Activated CD4-positive, alpha-beta memory T cell treated with anti-CD3 and anti-CD28 coated beads for 36 hours (primary cell): ENCODE measurements at places on chromosomes 1 and 21.

DNA sequence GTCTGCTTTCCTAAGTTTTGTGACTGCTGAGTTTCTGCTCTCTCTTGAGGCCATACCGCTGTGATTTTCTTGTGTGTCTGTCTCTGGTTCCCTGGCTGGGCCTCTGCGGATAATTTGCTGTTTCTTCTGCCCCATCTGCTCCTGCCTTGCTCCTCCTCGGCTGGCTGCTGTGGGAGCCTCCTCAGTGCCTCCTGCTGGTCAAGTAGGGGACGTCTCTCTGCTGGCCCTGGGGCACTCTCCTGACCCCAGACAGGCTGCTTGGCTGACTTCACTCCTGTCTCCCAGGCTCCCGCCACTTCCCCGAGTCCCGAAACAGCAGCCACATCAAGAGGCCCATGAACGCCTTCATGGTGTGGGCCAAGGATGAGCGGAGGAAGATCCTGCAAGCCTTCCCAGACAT is 28.5 kb downstream of the ETNK2 start:
- DNase-seq, result peak; percentile 28

GRCh38 chr1:227828786-227829185 is 13.3 kb downstream of the PRSS38 start:
- DNase-seq, result no peak

GRCh38 chr1:37439349-37439995 is 34.9 kb upstream of the ZC3H12A start:
- DNase-seq, result no peak

DNA sequence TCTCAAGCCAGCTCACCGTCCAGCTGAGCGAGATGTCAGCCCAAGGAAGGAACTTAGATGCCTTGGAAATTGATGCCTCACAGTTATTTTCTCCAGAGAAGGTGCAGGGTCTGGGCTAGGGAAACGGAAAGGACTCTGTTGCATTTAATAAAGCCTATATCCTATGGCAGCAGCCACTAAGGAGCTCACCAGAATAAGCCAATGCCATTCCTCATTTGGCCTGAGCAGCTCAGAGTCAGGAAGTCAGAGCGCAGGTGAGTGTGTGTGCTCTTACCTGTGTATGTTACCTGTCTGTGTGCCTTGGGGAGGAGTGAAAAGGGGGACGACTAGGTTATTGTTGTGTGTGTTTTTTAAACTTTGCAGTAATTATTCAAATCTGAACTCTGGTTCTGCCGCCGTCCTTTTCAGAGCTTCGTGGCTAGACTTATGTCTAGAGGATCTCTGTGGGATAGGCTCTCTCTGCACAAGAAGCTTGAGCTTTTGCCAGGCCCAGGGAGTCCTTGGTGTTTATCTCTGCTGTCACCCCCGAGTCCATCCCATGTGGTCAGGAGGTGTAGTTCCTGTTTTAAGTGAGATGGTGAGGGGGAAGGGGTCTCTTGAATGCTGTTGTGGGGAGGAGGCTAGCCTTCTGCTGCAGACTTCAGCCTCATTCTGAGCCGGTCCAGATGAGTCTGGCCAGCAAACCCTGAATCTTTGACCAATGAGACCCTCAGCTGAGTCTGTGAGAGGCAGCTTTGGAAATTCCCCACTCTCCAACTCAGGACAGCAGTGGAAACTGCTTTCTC is 2.4 kb downstream of the TMCC2 start:
- no peak for DNase-seq

- no peak for DNase-seq
These were observed 22.7 kb downstream of the NDUFS5 start for GRCh38 chr1:39048745-39049370.

DNA sequence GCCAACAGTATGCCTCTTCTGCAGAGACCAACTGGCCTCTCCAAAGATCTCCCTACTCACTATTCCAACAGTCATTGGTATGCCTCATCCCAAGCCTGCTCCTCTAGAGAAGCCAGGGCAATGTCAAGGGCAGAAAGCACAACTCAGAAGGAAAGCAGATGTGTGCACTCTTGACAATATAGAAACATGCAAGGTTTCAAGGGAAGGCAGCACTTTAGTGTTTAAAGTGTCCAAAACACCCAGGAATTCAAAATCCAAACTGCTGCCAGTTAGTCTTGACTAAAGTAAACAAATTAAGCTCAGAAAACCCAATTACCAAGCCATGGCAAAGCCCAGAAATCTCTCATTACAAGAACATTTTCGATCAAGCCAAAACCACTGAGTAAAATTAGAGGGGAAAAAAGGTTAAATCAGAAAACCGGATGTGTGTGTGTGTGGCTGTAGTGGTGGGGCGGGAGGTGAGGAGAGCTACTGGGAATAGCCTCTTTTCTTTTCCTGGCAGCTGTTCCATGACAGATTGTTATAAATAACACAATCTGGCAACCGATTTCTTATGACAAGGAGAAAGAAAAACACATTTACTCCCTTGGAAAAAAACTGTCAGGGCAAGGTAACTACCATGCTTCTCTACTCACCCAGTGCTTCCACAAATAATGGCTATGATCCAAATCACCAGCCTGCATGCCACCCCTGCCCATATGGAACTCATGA is 39.2 kb downstream of the EIF2B3 start:
- DNase-seq, result peak; percentile 16

DNA sequence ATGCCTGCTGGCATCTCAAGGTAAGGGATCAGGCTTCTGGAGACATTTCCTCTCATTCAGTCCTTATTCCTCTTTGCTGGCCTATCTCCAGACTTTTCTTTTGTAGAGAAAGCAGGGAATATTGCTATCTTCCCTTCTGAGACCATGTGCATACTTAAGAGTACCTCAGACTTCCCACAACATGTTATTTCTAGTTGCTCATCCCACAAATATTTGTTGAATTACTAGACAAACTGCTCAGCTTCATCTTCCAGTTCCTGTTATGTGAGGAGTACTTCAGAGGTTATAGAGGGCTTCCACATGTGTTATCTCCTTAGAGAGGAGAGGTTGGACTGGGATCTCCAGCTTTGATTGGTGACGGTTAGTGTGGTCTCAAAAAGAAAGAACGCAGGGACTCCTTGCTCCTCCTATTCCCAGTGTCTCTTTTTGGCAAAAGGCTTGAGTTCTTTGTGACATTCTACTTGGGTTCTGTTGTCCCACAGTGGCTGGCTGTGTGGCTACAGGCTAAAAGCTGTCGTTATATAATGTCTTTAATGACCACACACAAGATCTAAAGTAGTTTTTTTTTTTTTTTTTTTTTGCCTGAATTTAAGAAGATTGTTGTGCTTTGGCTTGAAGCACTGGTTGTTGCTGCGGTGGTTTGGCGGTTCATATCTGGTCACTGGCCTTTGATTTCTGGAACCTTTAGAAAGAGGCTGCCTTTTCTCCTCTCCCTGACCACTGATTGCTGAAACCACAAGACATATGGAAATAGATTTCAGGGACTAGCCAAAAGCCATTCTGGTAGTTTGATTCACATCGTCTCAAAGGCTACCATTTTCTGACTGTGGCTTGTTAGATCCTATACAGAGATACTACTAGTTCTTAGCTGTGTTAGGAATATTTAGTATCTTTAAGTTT is 78.7 kb downstream of the FGGY start:
- no peak for DNase-seq

DNA sequence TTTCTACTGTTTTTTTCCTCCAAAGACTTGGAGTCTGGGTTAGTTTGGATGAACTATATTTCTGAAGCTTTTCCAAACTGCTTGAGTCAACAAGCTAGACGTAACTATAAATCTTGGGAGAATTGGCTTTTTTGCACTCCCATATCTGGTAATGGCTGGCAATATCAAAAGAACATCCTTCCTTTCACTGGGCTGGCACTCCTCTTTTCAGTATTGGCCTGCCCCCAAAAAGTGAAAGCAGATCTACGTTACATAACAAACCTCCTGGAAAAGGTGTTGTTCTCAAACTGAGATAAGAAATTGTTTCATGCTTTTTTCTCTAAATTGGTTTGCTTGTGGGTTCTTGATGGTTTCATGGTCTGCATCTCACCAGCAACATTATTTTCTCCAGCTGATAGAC is 499.3 kb downstream of the NEGR1 start:
- DNase-seq, result no peak

DNA sequence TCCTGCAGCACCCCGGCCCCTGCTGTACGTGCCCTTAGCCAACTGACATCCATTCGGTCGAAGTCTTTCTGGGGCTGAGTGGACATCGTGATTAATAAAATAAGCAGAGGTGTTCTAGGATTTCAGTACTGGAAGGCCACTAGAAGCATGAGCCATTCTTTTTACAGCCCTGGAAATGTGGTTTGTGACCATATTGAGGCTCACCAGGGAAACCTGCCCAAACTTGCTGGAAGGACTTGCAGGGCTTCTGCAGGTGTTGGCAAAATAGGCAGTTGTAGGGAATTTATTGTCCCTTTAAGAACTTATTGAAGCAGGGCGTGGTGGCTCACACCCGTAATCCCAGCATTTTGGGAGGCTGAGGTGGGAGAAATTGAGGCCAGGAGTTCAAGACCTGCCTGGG is 80.8 kb downstream of the DOP1B start:
- DNase-seq, result no peak

GRCh38 chr1:4769516-4770280 is 115.3 kb downstream of the AJAP1 start:
- no peak for DNase-seq

GRCh38 chr1:230705289-230706019 is 8.5 kb downstream of the AGT start:
- DNase-seq, result no peak

DNA sequence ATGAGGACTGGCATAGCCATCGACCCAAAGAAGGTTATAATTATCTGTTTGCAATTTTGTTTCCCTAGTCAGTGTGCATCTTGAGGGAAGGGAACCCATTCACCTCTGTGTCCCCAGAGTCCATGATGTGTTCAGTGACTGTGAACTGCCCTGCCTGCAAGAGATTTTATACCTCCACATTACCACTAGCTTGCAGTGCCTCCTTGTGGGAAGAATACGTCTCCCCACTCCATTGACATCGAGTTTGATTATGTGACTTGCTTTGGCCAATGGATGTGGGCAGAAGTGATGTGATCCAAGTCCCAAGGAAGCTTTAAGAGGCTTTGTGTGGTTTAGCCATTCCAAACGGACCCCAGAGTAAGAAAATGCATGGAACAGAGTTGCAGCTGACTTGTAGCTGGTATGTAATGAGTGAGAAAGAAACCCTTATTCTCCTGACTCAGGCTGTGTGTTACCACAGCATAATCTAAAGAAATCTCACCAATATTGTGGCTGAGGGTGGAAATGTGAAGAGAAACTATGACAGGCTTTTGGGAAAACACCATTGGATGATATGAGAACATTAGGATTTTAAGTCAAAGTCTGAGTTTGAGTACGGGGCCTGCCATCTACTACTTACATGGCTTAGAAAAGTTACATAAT is 47.8 kb upstream of the NRDC start:
- DNase-seq, result peak; percentile 14
